ENCODE measurements at places on chromosomes 12 and 14.

DNA sequence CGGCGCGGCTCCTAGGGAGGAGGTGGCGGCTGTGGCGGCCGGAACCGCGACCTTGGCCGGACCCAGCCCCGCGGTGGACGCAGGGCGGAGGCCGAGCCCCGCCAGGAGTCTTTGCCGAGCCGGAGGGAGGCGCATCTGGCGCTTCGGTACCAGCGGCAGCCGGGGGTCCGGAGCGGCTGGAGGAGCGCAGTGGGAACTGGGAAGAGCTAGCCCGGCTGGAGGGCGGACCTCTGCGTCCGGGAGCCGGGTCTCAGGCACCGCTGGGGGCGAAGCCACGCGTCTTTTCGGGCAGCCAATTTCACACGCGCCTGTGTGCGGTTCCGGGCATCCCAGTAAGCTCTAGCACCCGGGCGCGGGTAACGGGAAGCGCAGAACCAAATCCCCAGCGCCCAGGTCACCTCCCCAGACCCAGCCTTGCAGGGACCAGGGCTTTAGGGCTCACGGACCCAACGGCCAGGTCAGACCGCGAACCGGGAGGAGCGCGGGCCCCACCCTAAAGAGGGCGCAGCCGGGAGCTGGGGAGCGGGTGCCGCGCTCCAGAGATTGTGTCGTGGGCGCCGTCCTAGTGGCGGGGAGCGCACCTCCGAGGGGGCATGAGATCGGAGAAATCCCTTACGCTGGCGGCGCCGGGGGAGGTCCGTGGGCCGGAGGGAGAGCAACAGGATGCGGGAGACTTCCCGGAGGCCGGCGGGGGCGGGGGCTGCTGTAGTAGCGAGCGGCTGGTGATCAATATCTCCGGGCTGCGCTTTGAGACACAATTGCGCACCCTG, 89.4 kb downstream of the GALNT8 start:
- DNase-seq, result no peak

- no peak for DNase-seq
Measured at GRCh38 chr14:59465316-59466135, at the start of gene GPR135. Gene GPR135 (minus strand): TSS chr14:59465380. CDS start chr14:59465226, 154 bp downstream.

DNA sequence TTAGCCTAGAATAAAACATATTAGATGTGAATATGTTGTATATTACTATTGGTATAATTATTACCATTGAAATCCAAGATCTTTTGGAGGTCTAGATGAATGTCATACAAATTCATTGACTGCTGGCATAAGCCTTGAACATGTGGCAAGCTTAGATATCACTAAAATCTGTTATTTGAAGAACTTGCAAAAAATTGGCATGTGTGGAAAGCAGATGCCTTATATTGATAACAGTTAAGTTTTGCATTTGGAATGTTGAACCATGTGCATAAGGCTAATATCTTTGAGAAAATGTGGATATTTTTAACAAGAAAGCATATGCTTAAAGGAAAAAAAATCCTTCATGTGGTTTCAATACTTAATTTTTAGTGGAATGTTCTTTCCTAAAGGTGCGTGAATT, 203.6 kb upstream of the PRICKLE1 start:
- DNase-seq, result no peak

GRCh38 chr12:49667325-49668090, 39.7 kb downstream of the FMNL3 start:
- DNase-seq, result no peak

GRCh38 chr12:106254724-106255123, 6.9 kb upstream of the CKAP4 start:
- no peak for DNase-seq

DNA sequence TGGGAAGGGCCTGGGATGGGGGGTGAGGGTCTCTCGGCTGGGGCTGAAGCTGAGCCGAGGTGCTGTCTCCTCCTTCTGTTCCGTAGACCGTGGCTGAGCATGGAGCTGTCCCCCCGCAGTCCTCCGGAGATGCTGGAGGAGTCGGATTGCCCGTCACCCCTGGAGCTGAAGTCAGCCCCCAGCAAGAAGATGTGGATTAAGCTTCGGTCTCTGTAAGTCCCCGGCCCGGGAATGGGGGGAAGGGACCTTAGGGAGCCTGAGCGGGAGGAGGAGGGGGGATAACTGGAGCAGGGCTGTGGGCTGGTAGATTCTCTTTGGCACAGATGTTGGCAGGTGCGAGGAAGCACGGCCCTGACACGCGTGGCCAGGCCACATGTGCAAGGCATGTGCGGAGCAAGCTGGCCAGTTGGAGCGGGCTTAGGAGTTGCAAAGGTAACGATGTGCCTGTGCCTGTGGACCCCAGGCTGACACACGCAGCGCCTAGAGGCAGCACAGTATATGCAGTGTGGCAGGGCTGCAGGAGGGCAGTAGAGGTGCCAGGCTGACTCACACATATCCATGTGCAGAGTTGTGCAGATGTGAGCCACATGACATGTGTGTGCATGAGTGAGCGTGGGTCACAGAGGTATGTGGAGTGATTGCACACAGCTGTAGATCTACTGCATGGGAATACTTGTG, 512 bp downstream of the PDE1B start:
- no peak for DNase-seq
